ENCODE measurements at places on chromosomes 3 and 15. TPM values are rescaled to one million over a fixed set of nuclear protein-coding genes. Genes with fewer than 3 reads are reported as not detected.
A peak's percentile ranks its signal among the peaks of the same experiment; 100 is the strongest.

The EMC7 gene
- polyA plus RNA-seq, result 97.7 TPM

The CFAP92 gene
- 0.20 TPM for polyA plus RNA-seq

The SKOR1 gene
- polyA plus RNA-seq, result 0.11 TPM

The NEK10 gene
- polyA plus RNA-seq, result 2.8 TPM

DNA sequence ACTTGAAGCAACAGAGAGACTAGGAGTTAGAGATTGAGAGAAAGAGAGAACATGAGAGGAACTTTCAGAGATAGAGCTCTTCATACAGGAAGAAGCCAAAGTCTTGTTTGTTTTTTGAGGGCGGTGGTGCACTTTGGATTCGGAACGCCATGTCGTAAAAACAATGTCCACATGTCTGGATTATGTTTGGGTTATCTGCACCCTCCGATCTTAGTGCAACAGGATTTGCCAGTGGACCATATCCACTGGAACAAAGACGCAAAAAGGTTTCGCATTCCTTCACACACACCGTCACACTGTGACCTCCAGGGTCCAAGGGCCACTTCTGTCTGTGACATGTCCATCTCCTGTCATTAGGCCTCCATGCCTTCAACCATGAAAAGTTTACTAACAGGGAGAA lies 141.8 kb upstream of the ATP11B start:
- H3K4me3 ChIP-seq, result no peak overlapping the region
- H3K36me3 ChIP-seq, result no peaks in the 10 kb centered on the region
- peak; percentile 58 for DNase-seq

- no peak for DNase-seq
- H3K27ac ChIP-seq, result no peak overlapping the region
- H3K4me1 ChIP-seq, result peaks cover 11% of the 10 kb centered on the region
- no peak overlapping the region for H3K4me3 ChIP-seq
- no peaks in the 10 kb centered on the region for H3K27me3 ChIP-seq
Measured at GRCh38 chr15:50232791-50233190, 32.7 kb downstream of the HDC start.

GRCh38 chr3:30639937-30640336 lies 33.5 kb downstream of the TGFBR2 start:
- no peak overlapping the region for H3K4me3 ChIP-seq
- no peaks in the 10 kb centered on the region for H3K27me3 ChIP-seq
- H3K36me3 ChIP-seq, result peaks cover 15% of the 10 kb centered on the region
- H3K27ac ChIP-seq, result no peak overlapping the region
- H3K4me1 ChIP-seq, result peaks cover 95% of the 10 kb centered on the region

GRCh38 chr3:133259767-133260166 lies 140.1 kb upstream of the BFSP2 start:
- no peaks in the 10 kb centered on the region for H3K4me1 ChIP-seq
- DNase-seq, result no peak
- H3K36me3 ChIP-seq, result no peaks in the 10 kb centered on the region
- H3K4me3 ChIP-seq, result no peak overlapping the region

DNA sequence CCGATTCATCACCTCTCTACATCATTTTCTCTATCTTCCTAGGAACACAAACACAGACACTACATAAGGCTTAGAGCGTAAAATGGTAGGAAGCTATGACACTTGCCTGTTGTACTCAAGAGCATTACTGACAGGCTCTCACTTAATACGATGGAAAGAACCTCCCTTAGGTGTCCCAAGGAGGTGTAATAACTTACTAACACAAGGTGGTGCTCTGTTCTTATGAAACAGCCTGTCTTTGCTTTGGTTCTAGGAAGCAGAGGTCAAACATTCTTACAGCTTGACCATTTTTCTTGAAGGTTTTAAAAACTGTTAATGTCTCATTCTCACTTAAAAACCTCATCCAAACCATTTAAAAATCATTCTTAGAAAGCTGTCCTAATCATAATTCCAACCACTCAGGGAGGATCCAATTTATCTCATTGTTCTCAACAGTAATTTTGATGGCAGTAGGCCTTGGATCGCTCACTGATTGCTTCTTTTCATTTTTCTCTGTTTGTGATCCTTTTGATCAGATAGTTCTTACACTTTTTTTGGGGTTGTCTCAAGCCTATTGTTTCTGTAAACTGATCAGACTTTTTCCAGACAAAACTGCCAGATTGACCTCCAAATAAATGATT lies 317.8 kb upstream of the AGTR1 start:
- H3K36me3 ChIP-seq, result no peaks in the 10 kb centered on the region
- H3K4me1 ChIP-seq, result no peaks in the 10 kb centered on the region
- no peaks in the 10 kb centered on the region for H3K27me3 ChIP-seq
- no peak overlapping the region for H3K27ac ChIP-seq

- H3K36me3 ChIP-seq, result no peaks in the 10 kb centered on the region
- peak overlapping the region; percentile 54 for H3K27ac ChIP-seq
Measured at GRCh38 chr15:88681610-88682221, 42.9 kb downstream of the ISG20 start.

- DNase-seq, result no peak
- H3K4me3 ChIP-seq, result no peak overlapping the region
- H3K27ac ChIP-seq, result no peak overlapping the region
- no peaks in the 10 kb centered on the region for H3K27me3 ChIP-seq
Measured at GRCh38 chr15:58520936-58521292, 89.1 kb downstream of the LIPC start.

- no peaks in the 10 kb centered on the region for H3K36me3 ChIP-seq
- H3K27ac ChIP-seq, result peak overlapping the region; percentile 97
- peak overlapping the region; percentile 95 for H3K4me3 ChIP-seq
- no peaks in the 10 kb centered on the region for H3K27me3 ChIP-seq
Measured at GRCh38 chr3:71584394-71585011, 975 bp upstream of the FOXP1 start.

- H3K4me1 ChIP-seq, result no peaks in the 10 kb centered on the region
- no peak overlapping the region for H3K4me3 ChIP-seq
- no peaks in the 10 kb centered on the region for H3K36me3 ChIP-seq
- DNase-seq, result no peak
Measured at GRCh38 chr3:178392511-178392926, 143.7 kb upstream of the KCNMB2 start.

DNA sequence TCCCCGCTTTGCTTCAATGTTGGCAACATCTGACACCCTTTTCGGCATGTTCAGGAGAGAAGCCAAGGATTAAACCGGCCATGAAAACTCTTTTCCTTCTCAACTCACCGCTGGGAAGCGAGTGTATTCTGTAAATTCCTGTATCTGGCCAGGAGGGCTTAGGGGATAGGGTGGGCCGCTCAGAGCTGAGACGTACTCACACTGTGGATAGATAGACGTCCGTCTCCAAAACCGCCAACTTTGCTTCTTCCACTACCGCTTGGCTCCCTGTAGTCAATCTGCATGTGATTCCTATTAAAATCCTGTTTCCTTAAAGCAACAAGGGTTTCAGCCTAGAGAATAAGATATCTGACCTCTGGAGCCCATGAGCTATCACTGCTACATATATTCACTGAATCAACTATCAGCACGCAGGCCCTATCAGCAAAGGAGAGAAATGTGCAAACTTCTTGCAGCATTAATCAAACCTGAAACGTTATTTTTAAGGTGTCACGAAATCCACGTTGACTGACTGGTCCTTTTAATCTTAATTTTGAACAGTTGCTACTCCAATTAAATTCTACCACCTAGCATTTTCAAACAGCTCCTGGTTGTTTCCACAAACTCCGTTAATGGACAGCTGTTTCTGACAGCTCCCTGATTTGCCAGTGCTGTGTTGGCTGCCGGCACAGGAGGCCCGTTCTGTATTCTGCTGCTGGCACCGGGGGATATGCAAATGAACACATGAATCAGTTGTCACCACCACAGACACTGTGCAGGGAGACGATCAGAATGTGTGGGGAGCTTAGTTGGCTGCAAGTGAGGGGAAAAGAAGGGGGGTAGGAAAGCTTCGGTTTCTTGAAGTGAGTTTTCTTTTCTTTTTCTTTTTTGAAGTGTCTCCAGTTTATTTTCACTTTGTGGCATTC lies 438.9 kb upstream of the ARRDC4 start:
- no peak for DNase-seq
- no peaks in the 10 kb centered on the region for H3K4me1 ChIP-seq
- no peaks in the 10 kb centered on the region for H3K36me3 ChIP-seq
- no peaks in the 10 kb centered on the region for H3K27me3 ChIP-seq
- H3K4me3 ChIP-seq, result no peak overlapping the region

DNA sequence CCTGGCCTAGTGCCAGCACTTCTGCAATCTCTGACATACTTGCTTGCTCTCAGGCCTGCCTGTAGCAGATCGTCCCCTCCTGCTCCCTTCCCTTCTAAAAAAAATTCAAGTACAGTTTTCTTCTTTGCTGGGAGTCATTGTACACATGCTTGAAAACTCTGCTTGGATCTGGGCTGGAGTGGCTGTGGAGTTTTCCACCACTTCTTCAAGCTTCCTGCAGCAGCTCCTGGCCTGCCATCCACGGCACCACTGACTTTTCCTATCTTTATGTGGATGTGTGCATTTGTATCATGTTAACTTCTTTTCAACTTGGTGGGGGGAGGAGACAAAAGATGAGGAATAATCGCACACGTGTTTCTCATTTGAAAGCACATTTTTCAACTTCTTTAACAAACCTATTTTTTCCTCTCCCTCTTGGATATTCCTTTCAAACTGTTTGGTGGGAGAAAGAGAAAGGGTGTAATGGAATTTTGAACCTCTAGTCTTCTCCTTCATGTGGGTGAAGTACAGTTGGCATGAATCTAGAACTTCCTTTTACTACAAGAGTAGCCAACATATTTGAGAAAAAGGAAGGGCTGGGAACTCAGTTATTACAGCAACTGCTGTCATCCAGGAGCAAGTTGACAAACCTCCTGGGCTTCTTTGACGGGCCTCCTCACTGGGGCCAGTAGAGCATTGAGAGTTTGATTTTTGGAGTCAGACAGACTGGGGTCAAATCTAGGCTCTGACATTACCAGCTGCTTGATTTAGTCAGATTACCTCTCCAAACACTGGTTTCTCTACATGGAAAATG lies 61.2 kb upstream of the LRTM1 start:
- H3K36me3 ChIP-seq, result no peaks in the 10 kb centered on the region
- no peaks in the 10 kb centered on the region for H3K27me3 ChIP-seq
- DNase-seq, result no peak
- H3K4me3 ChIP-seq, result no peak overlapping the region
- no peak overlapping the region for H3K27ac ChIP-seq
- no peaks in the 10 kb centered on the region for H3K4me1 ChIP-seq

DNA sequence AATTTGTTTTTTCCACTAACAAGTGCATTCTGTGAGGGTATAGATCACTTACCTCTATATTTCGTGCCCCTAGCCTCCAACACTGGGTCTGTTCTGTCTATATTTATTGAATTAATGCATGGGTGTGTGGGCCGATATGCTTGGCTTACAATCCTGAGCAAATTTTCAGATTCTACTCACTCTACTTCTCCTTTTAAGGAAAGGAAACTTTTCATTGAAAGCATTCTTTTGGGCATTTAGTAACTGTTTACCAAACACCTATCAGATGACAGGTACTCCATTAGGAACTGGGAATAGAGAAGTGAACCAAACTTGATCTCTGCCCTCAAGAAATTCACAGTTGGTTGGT lies 60.5 kb downstream of the TLE3 start:
- no peaks in the 10 kb centered on the region for H3K4me1 ChIP-seq
- no peak overlapping the region for H3K27ac ChIP-seq

DNA sequence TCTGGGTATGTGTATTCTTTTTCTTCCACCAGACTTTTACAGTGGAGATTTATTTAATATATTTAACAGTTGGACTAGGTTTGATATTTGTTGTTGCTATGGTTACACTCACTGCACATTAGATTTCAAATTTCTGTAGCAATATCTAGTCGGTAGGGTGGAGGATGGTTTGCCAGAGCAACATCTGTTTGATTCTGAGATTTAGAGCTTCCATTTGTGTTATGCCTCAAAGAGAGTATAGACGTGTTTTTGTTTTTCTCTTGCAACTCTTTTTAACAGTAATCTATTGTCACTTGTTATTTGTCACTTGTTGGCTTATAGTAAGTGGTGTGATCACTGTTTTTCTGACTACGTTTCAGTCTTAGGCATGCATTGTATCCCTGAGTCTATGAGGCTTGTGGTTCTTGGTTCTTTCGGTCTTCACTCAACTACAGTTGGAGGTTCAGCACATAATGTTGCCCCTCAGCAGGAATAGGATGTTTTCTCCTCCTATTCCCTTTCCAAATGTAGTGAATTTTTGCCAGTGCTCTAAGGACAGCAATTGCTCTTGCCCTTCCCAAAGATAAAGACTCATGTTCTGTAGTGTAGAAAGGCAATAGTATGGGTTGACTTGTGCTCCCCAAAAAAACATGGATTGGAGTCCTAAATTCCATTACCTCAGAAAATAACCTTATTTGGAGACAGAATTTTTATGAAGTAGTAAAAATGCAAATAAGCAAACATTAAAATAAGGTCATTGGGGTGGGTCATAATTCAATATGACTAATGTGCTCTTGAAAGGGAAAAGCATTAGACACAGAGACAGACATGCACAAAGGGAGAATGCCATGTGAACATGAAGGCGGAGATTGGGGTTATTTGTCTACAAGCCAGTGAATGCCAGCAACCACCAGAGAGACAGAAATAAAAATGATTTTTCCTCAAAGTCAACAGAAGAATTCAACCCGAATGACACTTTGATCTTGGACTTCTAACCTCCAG lies 692.1 kb downstream of the DIPK2A start:
- H3K4me1 ChIP-seq, result peaks cover 2% of the 10 kb centered on the region
- H3K27ac ChIP-seq, result no peak overlapping the region
- no peak for DNase-seq
- no peak overlapping the region for H3K4me3 ChIP-seq
- no peaks in the 10 kb centered on the region for H3K36me3 ChIP-seq

DNA sequence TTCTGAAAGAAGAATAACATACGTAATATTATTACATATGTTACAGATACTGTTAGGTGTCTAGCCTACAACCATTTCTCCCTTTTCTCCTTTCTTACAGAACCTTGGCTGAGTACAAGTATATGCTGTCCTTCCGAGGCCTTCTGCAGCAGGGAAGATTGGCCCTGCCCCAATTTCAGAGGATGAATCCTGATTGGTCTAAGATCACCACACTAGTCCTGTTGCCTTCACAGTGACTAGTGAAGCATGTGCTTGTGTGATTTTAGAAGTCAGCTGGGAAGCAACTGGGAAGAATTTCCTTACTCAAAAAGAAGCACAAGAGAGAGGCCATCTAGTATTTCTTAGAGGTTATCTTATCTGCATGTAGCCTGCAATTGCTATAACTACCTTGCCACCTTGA lies 30.6 kb upstream of the MECOM start:
- no peaks in the 10 kb centered on the region for H3K27me3 ChIP-seq
- no peak for DNase-seq
- no peaks in the 10 kb centered on the region for H3K36me3 ChIP-seq
- no peaks in the 10 kb centered on the region for H3K4me1 ChIP-seq
- no peak overlapping the region for H3K27ac ChIP-seq

DNA sequence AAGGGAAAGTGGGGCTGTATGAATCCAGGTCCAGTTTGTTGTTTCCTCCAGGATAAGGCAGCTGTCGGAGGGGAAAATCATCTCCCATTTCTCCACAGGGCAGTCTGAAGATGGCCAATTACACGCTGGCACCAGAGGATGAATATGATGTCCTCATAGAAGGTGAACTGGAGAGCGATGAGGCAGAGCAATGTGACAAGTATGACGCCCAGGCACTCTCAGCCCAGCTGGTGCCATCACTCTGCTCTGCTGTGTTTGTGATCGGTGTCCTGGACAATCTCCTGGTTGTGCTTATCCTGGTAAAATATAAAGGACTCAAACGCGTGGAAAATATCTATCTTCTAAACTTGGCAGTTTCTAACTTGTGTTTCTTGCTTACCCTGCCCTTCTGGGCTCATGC lies 911 bp downstream of the CCRL2 start:
- H3K36me3 ChIP-seq, result no peaks in the 10 kb centered on the region
- H3K4me1 ChIP-seq, result no peaks in the 10 kb centered on the region
- DNase-seq, result no peak
- no peak overlapping the region for H3K4me3 ChIP-seq

All from HepG2 (cell line).